Right lobe of liver (tissue), 6 donors: ENCODE measurements at places on chromosomes 16 and 17. TPM values are rescaled to one million over a fixed set of nuclear protein-coding genes. Genes with fewer than 3 reads are reported as not detected.

The TEKT5 gene
- total RNA-seq = 1.3 TPM

DNA sequence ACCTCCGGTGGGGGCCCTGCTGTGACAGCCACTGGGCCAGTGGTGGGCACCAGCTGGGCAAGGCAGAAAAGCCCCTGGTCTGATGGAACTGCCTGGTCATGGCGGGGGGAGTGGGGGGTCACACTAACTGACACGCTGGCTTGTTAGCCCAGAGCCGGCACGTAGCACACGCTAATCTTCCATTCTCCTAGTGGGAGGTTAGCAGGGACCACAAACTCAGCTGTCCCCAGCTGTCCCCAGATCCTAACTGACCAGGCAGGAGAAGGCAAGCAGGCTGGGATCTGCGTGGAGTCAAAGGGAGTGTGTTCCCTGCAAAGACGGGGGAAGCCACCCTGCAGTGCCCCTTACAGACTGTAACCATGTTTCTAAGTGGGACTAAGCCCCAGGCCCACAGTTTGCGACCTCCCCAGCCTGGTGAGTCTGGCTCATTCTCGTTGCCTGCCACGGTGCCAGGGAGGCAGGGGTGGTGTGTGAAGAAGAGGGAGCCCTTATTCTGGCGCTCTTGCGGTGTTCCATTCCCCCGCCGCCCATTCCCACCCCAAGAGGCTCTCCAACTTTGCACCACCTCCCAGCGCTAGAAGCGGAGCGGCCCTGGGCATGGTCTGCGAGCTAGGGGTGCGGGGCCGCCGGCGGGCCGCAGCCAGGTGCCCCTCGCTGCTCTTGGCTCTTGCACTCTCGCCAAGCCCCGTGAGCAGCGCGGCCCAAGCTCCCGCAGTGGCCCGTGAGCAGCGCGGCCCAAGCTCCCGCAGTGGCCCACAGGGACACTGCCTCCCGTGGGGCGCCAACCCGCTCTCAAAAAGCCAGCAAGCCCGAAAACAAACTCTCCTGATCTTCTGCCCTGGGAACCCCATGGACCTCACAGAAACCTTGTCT lies 12.1 kb upstream of the ZNF423 start:
- DNase-seq = no peak

- no peak for DNase-seq
Measured at GRCh38 chr17:29109477-29110371, 66.8 kb downstream of the PIPOX start.

- no peak for DNase-seq
Measured at GRCh38 chr16:88965826-88966480, 11.1 kb downstream of the CBFA2T3 start.

The SERPINF2 gene
- 1,053 TPM for total RNA-seq

- no peak for DNase-seq
Measured at GRCh38 chr16:48393485-48394354, 8.5 kb upstream of the SIAH1 start.

The SEZ6L2 gene
- total RNA-seq = 0.39 TPM

- DNase-seq = peak; percentile 59
Measured at GRCh38 chr17:74532115-74532514, 840 bp upstream of the CD300LB start.

The CES1 gene
- 2,231 TPM for total RNA-seq
